ENCODE measurements at places on chromosomes 11 and 22.

GRCh38 chr11:115985896-115986295, 481.7 kb upstream of the CADM1 start:
- DNase-seq: no peak

GRCh38 chr22:44129619-44129976, 51.1 kb upstream of the PARVG start:
- no peak for DNase-seq

GRCh38 chr11:24679821-24680351, 183.0 kb downstream of the LUZP2 start:
- no peak for DNase-seq

- peak; percentile 6 for DNase-seq
Observed at GRCh38 chr11:78767027-78767932, 192.6 kb upstream of the NARS2 start.

DNA sequence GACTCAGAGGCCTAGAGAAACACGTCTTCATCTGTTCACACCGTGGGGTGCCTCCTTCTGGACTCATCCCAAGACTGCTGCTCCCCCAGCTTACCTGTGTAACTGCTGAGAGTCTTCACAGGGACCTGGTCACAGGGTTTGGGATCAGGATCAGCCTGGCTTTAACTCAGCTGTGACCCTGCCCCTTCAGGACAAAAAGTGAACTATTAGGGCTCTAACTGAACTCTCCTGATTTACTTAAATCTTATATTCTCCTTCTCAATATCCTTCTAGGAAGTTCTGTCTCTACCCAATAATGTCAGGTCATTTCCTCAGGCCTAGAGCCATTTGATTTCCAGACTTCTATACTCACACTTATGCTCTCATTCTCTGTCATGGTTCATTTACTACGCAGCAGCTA, 108.4 kb downstream of the ZNF280B start:
- DNase-seq: no peak

GRCh38 chr11:20369826-20370225, 6.3 kb downstream of the HTATIP2 start:
- DNase-seq: no peak

DNA sequence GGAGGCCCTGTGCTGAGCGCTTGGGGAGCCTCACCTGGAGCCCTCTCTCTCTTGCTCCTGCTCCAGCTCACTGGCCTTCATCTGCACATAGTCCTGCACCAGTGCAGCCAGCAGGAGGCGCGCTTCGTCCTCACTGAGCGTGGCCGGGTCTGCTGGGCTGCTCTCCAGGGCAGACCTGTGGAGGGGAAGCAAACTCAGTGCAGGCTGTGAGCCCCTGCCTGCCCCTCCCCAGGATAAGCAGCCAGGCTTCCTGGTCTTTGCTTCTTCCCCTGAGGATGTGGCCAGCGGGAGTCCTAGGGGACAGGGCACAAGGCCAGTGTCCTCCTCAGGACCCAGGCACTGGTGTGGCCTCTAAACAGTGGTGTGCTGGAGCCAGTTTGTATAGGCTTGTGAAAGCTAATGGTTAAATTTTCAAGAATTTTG, 2.2 kb downstream of the CALCA start:
- no peak for DNase-seq

DNA sequence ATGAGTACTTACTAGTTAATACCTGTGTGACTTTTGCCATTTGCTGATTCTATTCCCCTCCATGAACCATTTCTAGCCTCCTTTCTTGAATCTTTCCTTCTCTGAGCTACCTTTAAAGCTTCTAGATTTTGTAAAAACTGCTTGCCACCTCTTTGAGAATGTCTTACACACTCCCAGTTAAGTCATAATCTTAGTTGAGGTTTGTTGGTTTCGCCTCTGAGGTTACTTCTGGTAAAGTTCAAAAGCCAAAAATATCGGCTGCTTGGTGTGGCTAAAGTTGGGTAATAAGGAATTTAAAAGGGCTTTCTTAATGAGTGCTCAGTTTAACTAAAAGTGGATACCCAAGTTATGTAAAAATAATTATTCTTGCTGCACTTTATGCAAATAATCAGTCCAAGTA, 10.4 kb upstream of the GLYAT start:
- DNase-seq: no peak

- DNase-seq: no peak
Observed at GRCh38 chr11:36354221-36355003, 58.3 kb downstream of the PRR5L start.

- no peak for DNase-seq
Observed at GRCh38 chr22:30441088-30441487, 15.5 kb downstream of the MTFP1 start.

DNA sequence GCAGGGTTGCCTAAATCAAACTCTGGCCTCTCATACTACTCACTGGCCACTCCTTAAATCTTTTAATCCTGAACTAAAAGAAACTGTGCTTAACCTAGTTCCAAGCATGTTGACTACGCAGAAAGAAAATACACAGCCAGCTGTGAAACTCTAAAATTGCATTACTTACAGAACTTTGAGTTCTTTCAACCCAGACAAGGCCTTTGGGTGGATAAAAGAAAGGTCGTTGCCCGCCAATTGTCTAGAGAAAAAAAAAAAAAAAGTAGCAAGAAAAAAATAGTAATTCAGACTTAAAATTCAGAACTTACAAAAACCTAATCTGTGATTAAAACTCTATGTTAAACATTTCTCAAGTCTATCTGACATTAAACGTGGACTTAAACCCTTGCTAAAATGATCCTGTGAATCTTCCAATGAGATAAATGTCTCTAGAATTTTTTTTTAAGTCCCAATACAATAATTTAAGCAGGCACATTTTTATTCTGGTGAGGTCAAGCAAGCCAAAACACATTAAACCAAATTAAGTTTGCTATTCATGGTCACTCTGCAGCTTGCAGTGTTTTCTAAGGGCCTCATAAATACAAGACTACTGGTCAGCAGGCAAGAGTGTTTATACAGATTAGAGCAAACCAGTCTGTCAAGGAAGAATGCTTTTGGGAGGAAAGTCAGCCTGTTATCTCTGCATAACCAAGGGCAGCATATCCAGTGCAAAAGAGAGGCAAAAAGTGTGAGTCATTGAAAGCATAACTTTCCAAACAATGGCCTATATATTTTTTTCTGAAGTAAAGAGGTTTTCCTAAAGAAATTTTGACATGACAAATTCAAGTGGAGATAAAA, 29.5 kb upstream of the CCDC34 start:
- DNase-seq: no peak

DNA sequence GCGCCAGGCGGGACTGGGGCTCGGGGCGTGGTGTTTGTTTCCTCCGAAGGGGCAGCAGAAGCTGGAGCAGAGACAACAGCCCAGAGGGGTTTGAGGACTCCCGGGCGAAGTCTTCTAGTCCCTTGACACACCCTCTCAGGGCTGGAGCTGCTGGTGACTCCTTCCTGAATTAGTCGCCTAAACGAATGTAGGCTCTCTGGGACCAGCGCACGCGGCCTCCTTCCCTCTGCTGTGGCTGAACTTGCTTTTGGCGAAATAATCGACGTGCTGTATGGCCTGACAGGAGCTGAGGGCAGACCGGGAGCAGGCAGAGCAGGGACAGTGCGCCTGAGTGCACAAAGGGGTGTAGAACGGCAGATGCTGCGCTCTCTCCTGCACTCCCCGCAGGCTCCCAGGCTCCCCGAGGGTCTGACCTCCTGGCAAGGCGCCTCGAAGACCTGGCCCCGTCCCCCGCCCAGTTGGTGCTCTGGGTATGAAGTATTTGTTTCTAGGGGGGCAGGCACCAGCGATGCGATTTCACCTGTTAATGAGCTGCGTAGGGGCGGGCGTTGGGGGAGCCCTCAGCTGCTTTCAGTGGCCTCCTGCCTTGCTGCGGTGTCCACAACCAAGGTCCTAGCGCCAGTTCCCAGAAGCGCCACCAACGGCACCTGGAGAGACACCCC, 5.3 kb downstream of the SLC17A6 start:
- no peak for DNase-seq

DNA sequence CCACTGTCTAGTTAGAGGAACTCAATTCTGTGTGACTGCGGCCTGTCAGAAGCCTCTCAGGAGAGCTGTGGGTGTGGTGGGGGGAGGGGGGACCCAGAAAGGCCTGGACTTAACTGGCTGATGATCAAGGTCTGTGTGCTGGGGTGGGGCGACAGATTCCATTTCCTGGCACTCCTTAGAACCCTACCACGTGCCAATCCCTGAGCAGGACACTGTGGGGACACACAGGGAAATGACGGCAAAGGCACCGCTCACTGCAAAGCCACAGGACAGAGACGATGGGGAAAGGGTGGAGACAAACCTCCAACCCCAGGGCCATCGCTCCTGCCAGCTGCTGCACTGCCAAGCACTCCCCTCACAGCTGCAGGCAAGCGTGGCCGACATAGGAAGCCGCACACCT, 58.4 kb upstream of the BID start:
- DNase-seq: no peak

DNA sequence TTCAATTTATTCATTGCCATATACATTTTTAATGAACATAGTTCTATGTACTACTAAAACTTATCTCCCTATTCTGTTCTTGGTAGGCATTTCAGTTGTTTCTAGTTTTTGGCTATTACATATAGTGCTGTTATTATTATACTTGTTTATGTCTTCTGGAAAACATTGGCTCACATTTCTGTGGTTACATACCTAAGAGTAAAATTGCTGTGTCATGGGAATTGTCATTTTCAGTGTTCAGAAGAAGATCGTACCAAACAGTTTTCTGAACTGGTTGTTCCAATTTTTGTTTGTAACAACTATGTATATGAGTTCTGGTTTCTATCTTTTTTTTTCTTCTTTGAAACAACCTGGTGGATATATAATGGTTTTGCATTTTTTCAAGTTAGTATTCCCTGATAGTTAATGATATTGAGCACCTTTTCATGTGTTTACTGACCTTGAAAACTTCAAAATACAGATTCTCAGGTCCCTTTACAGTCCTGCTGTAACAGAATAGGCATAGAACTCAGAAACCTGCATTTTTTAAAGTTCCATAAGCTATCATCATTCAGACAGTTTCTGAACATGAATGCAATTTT, 230.7 kb downstream of the JRKL start:
- DNase-seq: no peak

DNA sequence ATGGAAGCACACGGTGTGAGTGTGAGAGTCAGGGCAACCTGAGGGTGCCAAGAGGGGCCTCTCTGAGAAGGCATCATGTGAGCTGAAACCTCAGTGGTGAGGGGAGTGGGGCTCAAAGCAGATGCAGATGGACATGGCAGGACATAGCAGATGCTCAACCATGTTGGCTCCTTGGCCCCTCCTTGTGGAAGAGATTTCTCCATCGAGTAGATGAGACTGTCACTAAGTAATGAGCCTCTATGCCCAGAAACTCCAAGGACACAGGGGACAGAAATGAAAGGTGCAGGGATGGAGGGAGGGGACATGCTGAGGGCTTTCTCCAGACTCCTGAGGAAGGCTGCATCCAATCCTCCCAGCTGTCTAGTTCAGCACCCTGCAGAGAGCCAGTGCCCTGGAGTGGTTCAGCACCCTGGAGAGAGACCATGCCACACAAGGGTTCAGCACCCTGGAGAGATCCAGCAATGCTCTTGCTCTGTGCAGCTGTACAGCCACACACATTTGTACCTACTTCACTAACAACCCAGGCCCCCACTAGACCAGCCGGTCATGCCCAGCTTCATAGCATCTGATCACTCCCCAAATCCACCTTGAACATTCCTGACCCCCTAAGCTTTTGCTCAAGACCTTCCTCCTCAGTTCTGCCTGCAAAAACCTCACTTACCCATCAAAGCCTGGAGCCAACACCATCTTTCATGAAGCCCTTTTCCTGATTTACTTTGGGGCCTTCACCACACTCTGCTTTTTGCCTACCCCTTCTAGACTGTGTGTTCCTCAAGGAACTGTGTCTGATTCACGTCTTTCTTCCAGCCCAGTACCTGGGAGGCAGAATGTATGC, 252.0 kb downstream of the CTTN start:
- peak; percentile 60 for DNase-seq

- no peak for DNase-seq
Observed at GRCh38 chr11:115892016-115892415, 387.8 kb upstream of the CADM1 start.

DNA sequence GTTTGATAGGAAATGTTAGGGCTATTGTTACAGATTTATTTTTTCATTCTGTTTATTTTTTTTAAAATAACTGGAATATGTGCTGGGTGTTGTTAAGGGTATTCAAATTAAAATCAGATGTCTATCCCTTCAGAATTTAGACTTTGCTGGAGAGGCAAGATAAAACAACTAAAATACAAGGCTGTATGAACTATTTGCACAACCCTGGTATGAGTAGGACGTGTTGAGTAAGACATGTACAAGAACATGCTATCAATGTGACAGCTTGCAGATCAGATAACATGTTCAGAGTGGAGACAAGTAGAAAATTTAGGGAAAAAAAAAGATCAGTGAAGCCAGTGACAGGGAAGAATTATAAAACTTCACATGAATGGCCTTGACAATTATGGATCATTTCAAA, 853.5 kb downstream of the METTL15 start:
- no peak for DNase-seq

DNA sequence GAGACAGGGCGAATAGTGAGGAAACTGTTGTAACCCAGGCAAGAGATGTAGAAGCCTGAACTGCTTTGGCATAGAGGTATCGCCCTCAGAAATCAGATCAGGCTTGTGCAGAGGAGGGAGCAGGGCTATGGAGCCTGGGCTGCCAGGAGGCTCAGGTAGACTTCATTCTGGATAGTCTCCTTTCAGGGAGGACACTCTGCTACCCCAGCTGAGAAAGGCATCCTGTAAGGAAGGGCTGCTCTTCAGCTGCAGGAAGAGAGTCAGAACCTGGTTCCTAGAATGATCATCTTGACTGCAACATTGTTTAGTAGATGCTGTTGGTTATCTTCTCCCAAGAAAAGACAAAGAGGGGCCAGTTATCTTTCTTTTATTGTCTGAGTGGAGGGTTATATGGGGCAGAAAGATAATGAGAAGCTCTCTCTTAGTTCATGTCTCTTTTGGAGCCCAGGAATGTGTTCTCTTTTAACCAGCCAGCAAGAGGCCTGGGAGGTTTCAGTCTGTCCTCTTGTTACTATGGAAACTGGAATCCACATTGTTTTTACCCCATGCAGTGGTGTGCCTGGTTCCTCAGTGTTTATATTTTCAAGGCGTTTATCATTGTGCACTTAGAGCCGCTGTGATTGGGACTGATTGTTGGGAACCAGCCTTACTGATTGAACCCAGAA, 95.7 kb downstream of the STIM1 start:
- DNase-seq: no peak

DNA sequence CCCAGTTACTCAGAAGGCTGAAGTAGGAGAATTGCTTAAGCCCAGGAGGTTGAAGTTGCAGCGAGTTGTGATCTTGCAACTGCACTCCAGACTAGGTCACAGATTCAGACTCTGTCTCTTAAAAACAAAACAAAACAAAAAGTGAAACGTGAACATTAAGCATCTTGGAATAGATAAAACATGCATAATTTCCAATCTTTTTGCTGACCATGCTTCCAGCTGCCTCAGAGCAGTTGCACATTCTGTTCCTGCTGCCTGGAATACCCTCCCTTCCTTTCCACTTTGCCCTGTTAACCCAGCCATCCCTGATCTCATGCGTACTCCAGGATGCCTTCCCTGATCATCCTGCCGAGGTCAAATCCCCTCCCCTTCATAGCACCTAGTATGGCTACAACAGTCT, 718 bp upstream of the CCDC88B start:
- no peak for DNase-seq

Data from forelimb muscle (tissue), 1 donor.